ENCODE measurements at places on chromosomes 6 and 20.
A peak's percentile ranks its signal among the peaks of the same experiment; 100 is the strongest.

DNA sequence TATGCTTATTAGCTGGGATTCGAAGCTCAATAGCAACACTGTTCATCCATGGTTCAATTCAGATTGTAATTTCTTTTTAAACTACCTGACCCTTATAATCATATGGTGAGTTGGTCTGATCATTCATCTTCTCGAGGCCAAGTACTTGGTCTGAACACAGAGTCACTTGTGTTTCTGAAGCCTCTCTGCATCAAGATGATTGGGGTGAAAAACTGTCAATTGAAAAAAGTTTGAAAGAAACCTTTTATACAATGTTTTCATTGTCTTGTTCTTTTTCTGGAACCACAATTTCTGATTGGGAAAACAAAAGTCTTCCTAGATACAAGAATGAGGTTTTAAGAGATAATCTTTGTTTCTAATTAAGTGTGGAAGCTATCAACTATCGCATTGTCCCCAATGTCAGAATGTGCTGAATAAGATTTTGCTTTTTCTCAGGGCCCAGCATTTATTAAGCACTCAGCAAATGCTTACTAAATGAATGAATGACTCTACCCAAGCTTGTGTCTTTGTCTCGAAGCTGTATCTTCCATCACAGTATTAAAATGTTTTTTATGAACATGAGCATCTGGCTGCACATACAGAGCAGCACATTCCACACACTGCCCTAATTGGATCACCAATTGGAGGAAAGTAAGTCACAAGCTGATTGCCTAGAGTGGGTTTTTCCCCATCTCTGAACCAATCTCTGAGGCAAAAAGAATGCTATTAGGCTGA is 45.0 kb upstream of the MOXD1 start:
- peak; percentile 68 for ATAC-seq

DNA sequence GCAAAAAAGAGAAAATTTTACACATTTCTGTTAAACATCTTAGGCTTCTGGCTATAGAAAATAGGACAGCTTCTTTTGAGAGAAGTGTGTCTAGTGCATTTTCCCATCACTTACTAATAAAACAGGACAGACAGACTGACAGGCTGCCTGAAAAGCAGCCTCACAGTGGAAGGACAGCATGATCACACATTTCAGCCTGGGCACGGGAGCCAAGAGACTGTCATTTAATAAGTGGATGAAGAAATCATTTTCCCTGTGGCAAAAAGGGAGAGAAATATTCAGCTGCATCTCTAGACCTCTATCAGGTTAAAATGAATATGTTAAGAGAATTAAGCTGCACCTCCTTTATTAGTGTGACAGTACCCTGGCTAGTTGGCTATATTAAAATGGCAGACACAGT is 960.5 kb downstream of the KIF16B start:
- ATAC-seq, result no peak

GRCh38 chr20:33604991-33605370 is 57.1 kb upstream of the C20orf144 start:
- no peak for ATAC-seq

DNA sequence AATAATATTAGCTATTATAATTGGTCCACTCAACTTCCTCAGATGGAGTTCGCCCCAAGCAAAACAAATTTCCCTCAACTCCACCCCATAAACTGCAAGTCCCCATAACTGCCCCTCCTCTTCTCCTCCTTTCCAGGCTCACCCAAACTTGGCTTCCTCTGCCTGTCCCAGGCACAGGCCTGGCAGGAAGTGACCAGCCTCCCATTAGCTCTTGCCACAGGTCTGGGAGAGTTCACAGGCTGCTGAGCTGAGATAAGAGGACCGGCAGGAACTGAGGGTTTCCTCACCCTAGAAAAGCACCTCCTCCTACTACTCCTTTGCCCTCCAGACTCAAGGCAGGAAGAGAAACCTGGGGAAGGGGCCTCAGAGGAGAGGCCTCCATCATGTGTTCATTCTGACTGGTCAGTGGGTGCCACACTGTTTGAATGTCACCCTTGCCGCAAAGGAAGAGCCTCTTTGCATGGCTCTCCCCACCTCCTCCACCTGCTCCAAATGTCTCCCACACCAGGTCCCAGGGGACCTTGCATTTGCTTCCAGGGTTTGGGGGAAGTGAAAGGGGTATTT is 24.5 kb upstream of the SMIM29 start:
- no peak for ATAC-seq

- ATAC-seq, result no peak
Measured at GRCh38 chr6:137203256-137203655, 15.9 kb downstream of the IFNGR1 start.

DNA sequence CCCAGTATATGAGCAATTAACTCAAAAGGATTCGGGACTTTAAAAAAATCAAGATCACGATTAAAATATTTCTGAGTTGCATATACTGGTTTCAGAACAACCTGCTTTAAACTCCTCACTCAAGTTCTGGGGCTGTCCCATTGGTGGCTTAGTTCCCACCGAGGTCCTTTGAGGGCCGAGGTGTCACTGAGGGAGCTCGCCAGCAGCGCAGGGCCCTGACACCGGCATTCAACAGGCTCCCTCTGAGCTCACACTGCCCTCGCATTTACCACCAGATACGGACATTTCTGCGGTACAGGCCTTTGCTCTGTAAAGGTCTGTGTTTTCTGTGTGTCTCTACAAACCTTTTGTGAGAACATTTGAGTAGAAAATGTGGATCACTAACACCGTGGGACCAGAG is 24.4 kb upstream of the BNIP5 start:
- no peak for ATAC-seq

GRCh38 chr6:131636880-131637792 is at the start of gene ENPP3:
Gene ENPP3, plus strand, starts transcription at chr6:131637302. Its CDS starts 83 bp downstream, at chr6:131637385.
- ATAC-seq, result no peak
